ENCODE measurements at places on chromosomes 16 and 17.

GRCh38 chr16:72367851-72368250 is 195.9 kb upstream of the PMFBP1 start:
- no peak for DNase-seq

GRCh38 chr17:71080937-71081336 is 911.6 kb downstream of the KCNJ2 start:
- DNase-seq, result no peak

GRCh38 chr17:80891397-80892018 is 100.1 kb upstream of the CHMP6 start:
- peak; percentile 87 for DNase-seq

GRCh38 chr16:47519037-47519436 is 57.9 kb downstream of the PHKB start:
- DNase-seq, result no peak

DNA sequence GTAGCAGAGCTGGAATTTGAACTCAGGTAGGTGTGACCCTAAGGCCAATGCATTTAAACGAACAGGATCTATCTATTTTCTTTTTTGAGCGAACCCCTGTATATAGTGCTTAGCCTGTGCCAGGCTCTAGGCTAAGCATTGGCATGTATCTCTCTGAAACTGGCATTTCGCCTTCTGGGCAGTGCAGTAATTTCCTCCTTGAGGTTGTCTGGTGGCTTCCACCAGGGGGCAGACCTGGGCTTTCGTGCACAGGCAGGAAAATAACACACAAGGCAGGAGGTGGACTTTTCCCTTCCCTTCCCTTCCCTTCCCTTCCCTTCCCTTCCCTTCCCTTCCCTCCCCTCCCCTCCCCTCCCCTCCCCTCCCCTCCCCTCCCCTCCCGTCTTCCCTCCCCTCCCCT is 34.4 kb upstream of the PRKCB start:
- DNase-seq, result peak; percentile 48

Data from iris pigment epithelial cell (primary cell).